Trophoblast cell (in vitro differentiated cells and primary cell): ENCODE measurements at places on chromosomes 16 and 17.

GRCh38 chr17:53950207-53950857, 127.6 kb downstream of the KIF2B start:
- DNase-seq: no peak

DNA sequence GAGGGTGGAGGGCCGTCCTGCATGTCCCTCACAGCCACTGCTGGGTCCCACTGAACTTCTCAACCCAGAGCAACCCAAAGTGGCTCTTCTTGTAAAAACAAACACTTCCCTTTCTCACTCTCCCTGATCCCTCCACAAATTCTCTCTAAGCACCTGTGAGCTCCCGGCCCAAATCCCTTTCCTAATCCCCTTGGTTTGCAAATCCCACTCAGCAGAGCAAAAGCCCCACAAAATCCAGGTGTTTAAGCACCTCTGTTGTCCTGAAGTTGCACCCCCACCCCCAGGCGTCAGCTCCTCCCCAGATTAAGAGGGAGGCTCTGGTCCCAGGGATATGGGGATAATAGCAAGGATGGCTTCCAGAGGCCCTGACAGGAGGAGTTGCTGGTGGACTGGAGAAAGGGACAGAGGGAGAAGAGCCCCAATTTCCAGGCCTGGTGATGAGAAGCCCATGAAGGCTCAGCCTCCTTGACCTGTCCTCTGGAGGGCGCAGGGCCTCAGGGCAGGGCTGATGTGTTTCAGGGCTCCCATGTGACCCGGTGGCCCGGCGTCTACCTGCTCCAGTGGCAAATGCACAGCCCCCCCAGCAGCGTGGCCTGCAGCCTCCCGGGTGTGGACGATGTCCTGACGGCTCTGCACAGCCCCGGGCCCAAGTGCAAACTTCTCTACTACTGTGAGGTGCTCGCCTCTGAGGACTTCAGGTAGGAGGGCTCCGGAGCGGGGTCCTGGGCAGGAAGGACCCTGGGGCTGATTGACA, 23.0 kb downstream of the NAGPA start:
- DNase-seq: no peak

GRCh38 chr17:77909236-77909635, 49.3 kb upstream of the TNRC6C start:
- no peak for DNase-seq

GRCh38 chr16:58425756-58426494, 33.7 kb downstream of the GINS3 start:
- no peak for DNase-seq

DNA sequence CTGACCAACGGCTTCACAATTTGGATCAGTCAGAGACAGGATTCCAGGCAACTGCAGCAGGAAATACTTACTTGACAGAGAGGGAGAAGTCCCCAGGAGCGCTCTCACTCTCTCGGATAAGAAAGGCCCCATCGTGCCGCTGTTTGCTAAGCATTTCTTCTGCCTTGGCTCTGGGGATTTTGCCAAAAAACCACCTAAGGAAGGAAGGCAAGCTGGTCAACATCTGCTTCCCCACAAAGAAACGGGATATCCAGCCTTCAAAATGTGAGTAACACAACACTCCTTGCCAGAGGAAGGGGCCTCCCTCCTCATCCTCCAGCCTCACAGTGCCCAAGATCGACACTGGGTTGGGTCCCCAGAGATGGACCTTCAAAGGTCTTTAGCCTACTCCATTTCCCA, 36.6 kb upstream of the SLC25A19 start:
- DNase-seq: peak; percentile 52

GRCh38 chr17:52049051-52049450, 109.5 kb downstream of the CA10 start:
- DNase-seq: no peak

GRCh38 chr17:80263253-80264204, 2.9 kb downstream of the RNF213 start:
- DNase-seq: peak; percentile 56

DNA sequence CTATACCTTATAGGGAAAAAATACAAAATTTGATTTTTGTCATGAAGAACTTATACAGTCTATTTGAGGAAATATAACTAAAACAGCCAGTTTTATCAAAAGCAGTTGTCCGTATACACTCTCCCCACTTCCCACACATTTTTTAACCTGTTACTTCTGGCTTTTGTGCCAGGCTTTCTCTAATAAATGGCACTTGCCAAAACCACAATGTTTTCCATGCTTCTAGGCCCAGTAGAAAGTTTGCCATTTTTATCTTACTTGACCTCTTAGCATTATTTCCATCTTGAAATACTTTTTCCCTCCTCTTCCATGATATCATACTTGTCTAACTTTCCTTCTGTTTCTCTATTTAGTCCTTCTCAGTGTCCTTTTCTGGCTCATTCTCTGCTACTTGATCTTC, 38.8 kb downstream of the EFCAB5 start:
- no peak for DNase-seq

DNA sequence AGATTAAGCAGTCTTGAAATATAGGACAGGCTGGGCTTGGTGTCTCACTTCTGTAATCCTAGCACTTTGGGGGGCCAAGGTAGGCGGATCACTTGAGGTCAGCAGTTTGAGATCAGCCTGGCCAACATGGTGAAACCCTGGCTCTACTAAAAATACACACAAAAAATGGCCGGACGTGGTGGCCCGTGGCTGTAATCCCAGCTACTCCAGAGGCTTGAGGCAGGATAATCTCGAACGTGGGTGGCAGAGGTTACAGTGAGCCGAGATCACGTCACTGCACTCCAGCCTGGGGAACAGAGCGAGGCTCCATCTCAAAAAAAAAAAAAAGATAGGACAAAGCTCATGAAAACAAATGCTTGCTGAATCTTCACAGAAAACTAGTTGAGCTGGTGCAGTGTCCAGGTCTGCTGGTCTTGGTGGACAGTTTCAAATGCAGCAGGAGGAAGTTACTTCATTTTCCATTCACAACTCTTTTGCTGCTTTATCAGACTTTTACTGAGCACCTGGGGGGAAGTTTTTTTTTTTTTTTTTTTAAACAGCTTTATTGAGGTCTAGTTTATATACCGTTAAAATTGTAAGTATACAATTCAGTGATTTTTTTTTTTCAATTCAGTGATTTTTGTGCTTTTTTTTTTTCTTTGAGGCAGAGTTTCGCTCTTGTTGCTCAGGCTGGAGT, 45.2 kb downstream of the SNX29 start:
- DNase-seq: no peak

GRCh38 chr17:19945009-19945626, 32.5 kb downstream of the AKAP10 start:
- DNase-seq: no peak

GRCh38 chr17:42675965-42676423, 800 bp downstream of the PLEKHH3 start:
- DNase-seq: peak; percentile 63

- no peak for DNase-seq
Observed at GRCh38 chr16:89191033-89191900, 9.1 kb downstream of the SLC22A31 start.

DNA sequence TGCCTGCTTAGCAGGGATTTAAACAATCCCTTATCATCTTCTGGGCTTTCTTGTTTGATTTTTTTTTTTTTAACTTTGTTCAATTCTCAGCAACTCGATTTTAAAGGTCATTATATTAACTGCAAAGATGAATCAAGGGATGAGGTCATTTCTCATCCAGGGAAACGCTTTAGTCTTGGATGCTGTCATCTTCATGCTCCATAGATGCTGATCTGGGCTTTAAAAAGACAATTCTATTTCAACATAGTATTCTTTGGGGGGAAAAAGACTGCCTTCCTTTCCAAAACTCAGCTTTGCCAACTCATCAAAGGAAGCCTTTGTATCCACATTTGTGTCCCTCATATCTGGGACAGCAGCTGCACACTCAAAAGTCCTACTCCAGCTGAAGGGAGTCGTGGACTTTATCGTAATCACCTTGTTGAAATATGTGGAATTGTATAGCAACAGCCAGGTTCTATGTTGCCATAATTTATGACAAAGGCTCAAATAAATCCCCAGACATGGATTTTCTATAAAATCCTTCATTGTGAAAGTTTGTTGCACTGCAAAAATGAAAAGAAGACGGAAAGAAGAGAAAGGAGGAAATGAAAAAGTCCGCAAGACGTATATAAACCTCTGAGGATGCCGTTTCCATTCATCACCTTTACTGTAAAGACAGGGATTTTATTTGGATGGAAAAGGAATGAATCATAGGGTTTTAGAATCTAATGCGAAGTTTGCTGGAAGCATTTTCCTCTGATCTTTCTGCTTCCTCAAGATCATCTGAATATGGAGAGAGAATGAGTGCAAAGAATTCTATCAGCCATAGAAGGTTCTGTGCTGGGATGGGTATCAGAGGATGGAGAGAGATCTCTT, 48.6 kb upstream of the XYLT1 start:
- no peak for DNase-seq

DNA sequence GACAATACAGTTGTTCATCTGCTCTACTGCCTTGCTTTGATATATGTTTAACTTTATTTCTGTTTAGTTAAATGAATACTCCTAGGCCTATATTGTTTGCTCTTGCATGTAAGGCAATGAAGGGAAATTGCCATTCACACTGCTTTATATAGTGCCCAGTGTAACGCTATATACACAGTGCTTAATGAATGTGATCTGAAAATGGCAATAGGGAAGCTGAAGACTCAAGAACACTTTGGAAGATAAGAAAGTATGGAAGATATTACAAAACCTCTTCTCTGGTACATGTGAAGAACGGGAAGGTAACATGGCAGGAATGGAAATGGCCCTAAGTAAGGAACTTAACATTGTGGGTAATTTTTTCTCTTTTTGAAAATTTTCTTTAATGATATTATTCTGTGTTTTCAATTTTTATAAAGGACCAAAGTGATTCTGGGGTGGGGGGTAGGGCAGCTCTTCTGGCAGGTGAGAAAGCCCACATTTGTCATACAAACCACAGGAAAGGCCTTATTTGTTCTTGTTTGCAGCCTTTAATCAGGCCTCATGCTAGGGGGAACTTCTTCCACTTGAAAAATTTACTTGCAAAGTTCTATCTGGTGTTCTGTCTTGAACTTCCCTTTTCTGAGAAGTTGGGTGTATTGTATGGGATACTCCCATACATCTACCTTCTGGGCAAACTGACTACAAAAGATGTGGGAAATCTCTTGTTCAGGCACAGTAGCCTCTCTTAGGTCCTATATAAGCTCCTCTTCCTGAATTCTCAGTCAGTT, 100.8 kb upstream of the CORO6 start:
- no peak for DNase-seq

- DNase-seq: no peak
Observed at GRCh38 chr16:16025214-16025968, 76.0 kb downstream of the ABCC1 start.

GRCh38 chr17:6576038-6576785, 19.9 kb upstream of the PITPNM3 start:
- DNase-seq: no peak

- no peak for DNase-seq
Observed at GRCh38 chr16:24753437-24753836, 24.0 kb downstream of the TNRC6A start.

GRCh38 chr17:80361495-80362220, 53.3 kb upstream of the ENDOV start:
- DNase-seq: peak; percentile 36

DNA sequence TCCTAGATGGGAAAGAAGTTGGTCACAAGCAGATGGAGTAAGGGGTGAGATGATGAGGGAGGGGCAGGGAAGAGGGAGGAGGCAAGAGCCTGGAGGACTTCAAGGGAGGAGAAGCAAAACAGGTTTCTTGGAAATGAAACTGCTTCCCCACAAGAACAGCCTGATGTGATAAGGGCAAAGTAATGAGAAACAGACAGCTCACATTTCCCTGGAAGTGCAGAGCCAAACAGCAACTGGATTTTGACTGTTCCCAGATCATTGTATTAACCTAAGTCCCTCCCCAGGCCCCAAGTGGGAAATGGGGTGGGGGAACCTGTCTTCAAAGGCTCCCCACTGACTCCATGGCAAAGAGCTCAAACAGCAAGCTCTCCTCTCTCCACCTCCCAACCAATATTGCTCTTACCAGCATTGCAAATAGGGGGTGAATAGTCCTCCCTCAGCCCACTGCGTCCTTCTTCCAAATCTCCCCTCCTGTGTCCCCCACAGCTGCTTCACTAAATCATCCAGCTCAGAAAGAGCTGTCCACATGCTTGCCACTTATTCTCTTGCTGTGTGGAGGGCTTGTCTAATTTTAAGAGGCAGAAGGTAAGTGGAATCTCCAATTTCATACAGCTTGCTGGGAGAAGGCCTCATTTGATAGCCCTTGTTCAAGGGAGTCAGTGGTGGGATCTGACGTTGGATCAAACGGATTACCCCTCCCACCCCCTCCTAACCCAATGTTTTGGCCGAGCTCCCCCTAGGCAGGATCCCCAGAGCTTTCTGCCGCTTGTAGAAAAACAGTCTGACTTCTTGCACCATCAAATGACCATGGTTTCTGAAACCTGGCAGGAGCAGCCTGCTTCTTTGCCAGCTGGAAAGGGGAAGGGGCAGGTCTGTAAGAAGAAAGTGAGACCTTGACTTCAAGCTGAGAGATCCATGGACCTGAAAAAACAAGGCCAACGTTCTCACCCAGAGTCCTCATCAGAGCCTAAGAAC, 56.3 kb upstream of the SMIM36 start:
- DNase-seq: no peak

GRCh38 chr16:30619638-30620037, 9.4 kb upstream of the ZNF689 start:
- no peak for DNase-seq

- DNase-seq: peak; percentile 85
Observed at GRCh38 chr17:83083368-83084201, 4.2 kb downstream of the METRNL start.

DNA sequence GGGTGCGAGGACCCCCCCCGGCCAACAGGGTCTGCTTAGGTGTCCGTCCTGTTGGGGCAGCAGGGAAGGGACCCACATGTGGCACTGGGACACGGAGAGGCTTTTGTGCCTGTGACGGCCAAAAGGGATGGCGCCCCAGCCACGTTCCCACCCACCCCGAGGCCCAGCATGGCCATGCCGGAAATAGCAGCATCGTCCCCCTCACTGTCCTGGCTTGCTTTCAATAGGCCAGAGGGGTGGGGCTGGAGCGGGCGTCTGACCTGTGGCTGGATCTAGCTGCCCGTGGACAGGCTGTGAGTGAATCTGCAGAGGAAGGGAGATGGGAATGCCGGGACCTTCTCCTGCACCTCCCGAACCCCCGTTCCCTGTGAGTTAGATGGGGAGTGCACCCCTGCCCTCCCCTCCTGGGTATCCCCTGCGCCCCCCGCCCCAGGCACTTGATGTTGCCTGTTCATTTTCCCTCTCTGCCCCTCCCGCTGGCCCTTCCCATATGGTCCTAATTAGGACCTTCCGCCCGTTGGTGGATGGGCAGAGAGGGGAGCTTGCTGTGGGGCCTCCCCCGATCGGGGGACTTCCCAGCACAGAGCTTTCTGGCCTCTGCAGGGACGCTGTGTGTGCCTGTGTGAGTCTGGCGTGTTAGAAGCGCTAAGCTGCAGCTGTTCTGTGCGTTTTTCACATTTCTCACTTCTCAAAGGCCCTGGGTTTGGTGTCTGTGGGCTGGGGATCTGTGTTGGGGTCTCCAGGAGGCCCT, 292.8 kb downstream of the SEC14L1 start:
- DNase-seq: no peak

DNA sequence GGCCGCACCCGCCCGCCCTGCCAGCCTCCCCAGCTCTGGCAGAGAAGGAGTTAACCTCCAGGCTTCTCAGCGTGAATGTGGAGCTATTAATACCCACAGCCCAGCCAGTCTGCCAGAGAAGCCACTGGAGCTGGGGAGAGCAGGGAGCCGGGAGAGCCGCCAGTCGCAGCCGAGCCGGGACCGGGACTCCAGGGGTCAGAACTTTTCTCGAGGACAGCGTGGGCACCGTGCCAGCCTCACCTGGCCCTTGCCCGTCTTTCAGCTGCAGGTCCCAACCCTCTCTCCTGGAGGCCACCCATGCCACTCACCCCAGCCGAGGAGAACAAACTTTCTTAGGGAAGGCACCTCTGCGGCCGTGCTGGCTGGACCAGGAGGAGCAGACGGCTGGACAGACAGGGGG, 33.8 kb upstream of the SBK1 start:
- no peak for DNase-seq

GRCh38 chr16:80233097-80233835, 307.5 kb upstream of the DYNLRB2 start:
- no peak for DNase-seq
